ENCODE measurements at places on chromosomes 7 and 10.

- DNase-seq: no peak
Observed at GRCh38 chr7:34995757-34996156, 41.5 kb downstream of the DPY19L1 start.

DNA sequence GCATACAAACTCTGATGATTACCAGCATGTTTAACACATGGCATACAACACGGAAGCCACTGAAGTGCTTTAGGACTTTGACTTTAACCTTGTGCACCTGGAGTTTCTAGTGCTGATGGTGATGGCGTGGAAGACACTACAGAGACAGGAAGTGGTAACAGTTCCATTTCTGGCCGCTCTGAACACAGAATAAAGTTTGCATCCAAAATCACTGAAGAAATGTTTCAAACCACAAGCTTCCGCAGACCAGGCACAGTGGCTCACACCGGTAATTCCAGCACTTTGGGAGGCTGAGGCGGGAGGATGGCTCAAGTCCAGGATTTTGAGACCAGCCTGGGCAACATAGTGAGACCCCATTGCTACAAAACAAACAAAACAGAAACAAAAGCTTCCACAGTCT is 40.3 kb upstream of the TNPO3 start:
- no peak for DNase-seq

GRCh38 chr7:122988333-122988732 is 7.2 kb downstream of the TAS2R16 start:
- no peak for DNase-seq

- no peak for DNase-seq
Observed at GRCh38 chr7:26646336-26647048, 217.9 kb downstream of the SKAP2 start.

- DNase-seq: no peak
Observed at GRCh38 chr7:74006451-74007241, 21.3 kb upstream of the ELN start.

DNA sequence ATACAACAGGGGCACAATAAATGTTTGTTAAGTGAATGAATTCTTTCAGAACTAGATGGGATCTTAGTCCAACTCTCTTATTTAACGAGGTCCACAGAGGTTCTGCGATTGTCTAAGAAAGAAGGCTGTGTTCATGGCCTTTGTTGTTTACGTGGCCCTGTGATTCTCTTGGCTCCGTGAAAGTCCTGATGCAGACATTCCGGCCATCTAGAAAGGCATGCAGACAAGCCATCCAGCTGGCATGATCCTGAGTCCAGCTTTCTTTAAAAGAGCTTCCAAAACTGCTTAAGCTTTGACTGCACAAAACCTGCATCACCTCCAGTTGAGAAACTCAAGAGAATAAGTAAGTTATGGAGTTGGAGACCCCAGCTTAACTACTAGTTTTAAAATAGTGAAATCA is 26.0 kb downstream of the EGFR start:
- no peak for DNase-seq

- DNase-seq: no peak
Observed at GRCh38 chr10:35127289-35127891, 744 bp downstream of the CREM start.

DNA sequence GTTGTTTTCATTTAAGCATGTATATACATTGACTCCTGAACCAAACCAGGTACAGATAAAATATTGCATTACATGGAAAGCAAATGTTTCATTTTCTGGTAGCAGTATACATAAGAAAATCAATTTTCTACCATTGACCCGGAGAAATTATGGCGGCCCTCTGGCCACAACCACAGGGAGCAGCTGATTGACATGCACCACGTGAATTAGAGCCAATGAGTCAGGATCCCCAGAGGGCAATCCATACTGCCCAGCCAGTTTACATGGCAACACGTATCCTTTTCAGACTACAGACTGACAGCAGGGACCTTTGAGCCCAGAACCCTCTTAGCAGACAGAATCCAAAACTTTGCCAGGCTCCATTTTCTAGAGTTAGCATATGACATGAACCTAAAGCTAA is 272.2 kb upstream of the NEBL start:
- DNase-seq: no peak

GRCh38 chr7:128860158-128861073 is 2.2 kb upstream of the ATP6V1F start:
- DNase-seq: no peak

DNA sequence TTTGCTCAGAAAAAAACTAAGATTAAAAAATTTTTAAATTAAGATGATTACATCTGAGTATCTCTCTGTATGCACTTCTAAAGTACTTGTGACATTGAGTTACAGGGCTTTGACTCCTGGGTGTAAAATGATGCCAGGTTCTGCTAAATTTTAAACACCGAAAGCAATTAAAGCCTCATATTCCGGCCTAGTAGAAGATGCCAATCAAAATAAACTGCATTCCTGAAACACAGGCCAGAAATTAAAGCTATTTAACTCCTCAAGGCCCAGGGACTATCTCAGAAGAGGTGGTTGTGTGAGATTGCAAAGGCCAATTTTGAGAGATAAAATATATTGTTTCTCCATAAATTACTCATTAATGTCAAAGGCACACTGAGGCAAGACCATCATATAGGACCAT is 388.3 kb downstream of the KIF20B start:
- no peak for DNase-seq

DNA sequence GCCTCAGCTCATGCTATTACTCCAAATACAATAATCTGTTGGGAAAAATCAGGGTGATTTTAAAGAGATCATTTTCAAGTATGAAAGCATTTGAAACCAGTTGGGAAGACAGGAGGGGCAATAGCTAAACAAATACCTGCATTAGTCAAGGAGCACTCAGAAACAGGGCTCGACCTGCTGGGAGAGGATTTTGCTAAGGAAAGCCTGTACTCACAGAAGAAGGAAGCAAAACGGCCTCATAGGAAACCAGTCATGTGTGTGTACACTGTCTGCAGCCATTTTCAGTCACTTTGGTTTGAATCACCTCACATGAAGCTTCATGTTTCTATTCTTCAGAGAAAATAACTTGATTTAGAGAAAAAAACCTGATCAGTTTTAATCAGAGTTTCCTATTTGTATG is 38.6 kb downstream of the FZD1 start:
- DNase-seq: no peak

DNA sequence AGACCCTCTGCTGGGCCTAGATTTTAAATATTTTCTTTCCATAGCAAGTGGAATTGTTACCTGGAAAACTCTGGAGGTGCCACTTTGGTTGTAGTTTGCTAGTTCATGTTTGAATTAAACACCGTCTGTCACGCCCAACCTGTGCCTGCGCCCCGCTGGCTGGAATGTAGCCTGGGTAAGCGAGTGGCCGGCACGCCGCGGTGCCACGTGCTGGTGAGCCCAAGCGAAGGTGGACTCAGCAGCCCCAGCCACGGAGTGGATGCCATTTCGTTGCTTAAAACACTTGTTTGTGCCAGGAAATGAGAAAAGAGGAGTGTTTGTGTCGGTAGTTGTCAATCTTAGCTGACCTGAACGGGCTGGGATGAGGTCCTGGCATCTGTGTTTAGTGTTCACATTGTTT is 2.7 kb downstream of the GET4 start:
- DNase-seq: no peak

DNA sequence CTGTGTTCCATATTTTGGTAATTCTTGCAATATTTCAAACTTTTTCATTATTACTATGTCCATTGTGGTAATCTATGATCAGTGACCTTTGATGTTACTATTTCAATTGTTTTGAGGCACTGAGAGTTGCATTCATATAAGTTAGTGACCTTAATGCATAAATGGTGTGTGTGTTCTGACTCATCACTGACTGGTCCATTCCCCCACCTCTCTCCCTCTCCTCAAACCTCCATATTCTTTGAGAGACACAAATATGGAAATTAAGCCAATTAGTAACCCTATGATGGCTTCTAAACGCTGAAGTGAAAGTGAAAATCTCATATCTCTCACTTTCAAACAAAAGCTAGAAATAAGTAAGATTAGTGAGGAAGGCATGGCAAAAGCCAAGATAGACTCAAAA is 739.6 kb downstream of the CCSER2 start:
- no peak for DNase-seq

DNA sequence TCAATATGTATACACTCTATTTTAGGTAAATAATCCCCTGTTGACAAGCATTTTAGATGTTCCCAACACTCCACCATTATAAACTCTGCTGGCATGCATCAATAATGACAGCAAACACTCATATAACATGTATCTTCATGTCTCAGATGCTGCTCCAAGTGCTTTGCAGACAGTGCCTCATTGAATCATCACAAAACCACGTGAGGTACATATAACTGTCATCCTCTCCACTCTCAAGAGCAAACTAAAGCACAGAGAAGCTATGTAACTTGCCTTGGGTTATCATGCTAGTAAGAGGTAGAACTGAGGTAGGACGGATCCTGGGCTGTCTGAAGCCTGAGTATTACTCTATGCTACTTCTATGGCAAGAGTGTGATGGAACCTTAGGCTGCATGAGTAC is 72.5 kb upstream of the GSDME start:
- DNase-seq: no peak

DNA sequence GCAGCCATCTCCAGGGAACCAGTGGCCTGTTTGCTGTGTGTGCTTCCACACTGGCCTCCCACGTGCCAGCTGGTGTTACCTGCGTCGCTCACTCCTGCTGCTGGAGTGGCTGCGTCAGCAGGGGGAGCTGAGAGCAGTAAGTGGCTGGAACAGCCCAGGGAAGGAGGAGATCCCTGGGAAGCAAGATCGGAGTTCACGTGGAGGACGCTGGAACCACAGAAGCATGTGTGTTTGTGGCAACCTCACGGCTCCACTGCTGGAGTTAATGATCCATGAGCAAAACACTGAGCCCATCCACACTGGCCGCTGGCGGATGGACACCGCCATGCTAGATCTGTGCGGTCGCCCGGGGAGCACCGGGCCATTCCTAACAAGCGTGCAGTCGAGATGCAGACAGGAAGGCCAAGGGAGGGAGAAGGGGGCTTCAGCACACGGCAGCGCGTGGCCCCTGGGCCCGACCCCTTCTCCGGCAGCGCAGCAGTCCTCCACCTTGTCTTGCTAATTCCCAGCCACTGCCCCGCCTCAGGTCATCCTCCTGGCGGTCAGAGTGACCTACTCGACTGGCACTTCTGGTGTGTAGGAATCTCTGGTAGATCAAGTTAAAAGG is 68.5 kb upstream of the EEPD1 start:
- peak; percentile 71 for DNase-seq

- DNase-seq: no peak
Observed at GRCh38 chr7:106021151-106022067, 58.3 kb downstream of the CDHR3 start.

DNA sequence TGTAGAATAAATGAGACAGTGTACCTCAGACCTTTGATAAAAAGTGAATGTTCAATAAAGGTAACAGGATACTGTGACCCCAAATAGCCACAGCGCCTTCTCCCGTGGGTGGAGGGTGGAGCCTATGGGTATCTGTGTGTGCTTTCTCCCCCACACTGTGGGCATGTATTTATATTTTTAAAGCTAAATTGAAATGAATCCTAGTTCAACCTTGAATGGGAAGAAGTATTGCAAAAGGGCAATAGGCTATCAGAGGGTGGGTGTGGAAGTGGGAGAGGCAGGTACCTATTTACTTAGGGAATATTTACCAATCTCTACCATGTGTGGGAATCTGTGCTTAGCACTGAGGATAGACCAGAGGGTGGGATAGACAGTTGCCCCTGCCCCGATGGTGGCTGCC is 68.9 kb downstream of the PFKFB3 start:
- no peak for DNase-seq

DNA sequence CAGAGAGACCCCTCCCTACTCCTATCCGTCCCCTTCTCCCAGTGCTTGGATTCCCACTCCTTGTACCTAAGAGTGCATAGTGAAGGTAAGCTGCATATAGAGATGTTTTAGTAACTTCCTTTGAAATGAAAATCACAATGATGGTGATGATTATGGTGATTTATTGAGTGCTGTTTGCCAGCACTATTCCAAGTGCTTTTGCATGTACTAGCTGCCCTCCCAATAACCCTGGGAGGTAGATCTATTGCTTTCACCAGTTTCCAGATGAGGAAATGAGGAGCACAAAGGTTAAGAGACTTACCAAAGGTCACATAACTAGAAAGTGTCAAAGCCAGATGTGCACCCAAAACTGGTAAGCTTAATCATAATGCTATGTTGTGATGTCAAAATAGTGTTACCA is 80.4 kb upstream of the NEUROD6 start:
- DNase-seq: no peak

GRCh38 chr7:39921506-39922175 is 28.4 kb upstream of the CDK13 start:
- DNase-seq: no peak

DNA sequence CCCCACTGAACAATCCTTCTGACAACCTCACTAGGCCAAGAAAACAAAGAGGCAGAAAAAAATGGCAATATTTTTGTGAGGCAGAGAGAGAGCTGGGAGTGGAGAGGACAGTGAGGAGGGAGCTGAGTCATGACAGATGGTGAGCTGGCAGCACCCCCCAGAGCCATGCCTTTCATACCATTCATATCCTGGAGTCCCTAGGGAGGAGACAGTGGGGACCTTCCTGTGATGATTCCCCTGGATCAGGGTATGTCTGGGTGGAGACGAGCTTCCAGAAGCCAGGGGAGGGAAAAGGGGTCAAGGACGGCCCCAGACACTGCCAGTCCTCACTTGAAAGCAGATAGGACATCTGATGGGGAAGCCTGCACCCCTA is 160.5 kb downstream of the ADAM12 start:
- no peak for DNase-seq

GRCh38 chr10:93746844-93747284 is 10.9 kb upstream of the LGI1 start:
- DNase-seq: no peak

DNA sequence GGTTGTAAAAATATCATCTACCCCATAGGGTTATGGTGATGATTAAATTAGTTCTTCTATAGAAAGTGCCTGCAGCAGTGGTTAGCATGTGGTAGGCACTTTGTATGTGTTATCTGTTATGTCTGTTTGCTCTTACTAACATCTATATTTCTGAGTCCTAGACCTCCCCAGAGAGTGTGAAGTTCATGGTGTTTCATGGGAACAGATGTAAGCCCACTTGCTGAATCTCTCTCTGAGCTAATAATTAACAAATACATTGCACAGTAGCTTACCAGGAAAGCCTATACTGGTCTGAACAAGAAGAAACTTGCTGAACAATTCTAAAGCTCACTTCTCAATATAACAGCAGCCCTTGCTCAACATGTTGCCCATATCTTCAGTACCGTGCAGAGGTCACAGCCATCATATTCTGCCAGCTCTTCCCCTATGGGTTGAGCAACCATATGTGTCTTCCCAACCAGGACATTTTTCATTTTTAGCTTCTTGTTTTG is 100.1 kb downstream of the NPSR1 start:
- DNase-seq: no peak

DNA sequence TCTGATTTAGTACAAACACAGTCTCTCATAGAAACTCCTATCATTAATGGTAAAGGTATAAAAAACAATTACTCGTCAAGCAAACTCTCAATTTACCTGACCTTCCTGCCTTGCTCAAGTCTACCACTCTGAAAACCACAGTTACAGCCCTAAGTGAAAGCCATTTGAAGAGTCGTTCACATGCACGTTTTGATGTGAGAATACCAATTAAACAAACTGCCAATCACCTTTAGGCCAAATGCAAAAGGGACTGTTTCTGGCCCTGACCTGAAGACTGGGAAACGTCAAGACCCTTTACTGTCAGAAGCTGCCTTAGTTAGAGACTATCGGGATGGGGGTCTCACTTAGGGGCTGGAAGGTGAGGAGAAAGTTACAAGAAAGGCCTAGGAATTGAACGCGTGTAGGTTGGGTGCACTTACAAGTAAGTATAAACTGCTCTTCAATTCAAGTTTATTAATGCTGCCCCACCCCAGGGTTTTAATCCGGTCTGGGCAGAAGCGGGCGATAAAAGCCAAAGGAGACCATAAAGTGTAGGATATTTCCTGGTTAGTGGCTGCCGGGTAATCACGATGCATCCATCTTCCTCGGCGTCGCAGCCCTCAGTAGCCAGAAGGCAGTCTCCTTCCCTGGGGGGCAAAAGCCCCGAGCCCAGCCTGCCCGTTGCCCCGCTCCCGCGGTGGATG is 935 bp downstream of the TM9SF3 start:
- no peak for DNase-seq

All from NCI-H510A (cell line).